ENCODE measurements at places on chromosomes 13 and 19.
A peak's percentile ranks its signal among the peaks of the same experiment; 100 is the strongest.

GRCh38 chr19:51986309-51987291, at the start of gene ZNF350:
Gene ZNF350, minus strand, starts transcription at chr19:51986840. Its CDS starts 12,480 bp downstream, at chr19:51974360.
- peak; percentile 98 for DNase-seq

- DNase-seq = no peak
Measured at GRCh38 chr19:2527171-2527570, 51.2 kb downstream of the GADD45B start.

- DNase-seq = peak; percentile 95
Measured at GRCh38 chr19:50003810-50004419, 21.3 kb downstream of the VRK3 start.

- DNase-seq = peak; percentile 47
Measured at GRCh38 chr13:20351281-20352022, 119.3 kb upstream of the GJB6 start.

DNA sequence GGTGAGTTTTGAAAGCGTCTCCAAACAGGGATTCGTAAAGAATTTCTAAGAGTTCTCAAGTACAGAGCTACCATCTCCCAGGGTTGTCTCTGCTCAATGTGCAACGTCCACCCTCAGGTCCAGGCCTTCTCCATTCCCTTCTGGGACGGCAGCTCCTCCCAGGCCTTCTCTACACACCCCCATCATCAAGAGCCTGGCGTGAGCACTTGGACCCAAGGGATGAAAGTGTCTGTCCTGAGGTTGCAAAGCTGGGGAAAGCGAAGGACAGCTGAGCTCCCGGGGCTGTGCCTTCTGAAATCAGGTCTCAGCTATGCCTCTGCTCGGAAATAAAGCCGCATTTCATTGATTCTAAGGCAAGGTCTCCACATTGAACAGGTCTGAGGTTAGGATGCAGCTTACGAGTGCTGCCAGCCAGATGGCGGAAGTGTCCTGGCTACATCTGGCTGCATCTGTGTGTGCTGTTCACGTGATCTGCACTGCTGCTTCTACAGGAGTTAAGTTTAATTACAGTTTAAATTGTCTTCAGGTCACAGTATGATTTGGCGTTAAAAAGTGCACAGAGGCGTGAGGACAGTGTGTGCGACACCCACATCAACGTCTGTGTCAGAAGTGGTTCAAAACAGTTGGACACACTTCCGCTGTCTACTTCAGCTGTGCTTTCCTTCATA, 27.0 kb upstream of the MIER2 start:
- peak; percentile 7 for DNase-seq

DNA sequence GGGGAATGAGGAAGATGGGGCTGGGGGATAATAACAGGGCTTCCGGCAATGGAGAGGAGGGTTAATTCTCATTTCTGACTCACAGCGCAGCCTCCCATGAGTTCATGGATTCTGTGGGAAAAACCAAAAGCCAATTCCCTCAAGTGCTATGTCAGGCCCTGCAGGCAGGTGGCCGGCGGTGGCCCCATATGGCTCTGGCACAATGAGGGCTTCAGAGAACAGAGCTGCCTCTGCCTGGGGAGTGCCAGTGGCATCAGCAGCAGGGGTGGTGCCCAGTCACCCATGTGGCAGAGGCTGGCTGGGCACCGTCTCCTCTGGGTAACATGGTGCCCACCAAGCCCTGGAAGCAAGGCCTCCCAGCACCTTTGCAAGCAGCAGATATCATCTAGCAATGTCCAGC, 69.1 kb downstream of the ALOX5AP start:
- DNase-seq = no peak
